ENCODE measurements at places on chromosomes 1 and 21.

GRCh38 chr1:209183195-209183594, 400.3 kb upstream of the CAMK1G start:
- DNase-seq, result no peak

DNA sequence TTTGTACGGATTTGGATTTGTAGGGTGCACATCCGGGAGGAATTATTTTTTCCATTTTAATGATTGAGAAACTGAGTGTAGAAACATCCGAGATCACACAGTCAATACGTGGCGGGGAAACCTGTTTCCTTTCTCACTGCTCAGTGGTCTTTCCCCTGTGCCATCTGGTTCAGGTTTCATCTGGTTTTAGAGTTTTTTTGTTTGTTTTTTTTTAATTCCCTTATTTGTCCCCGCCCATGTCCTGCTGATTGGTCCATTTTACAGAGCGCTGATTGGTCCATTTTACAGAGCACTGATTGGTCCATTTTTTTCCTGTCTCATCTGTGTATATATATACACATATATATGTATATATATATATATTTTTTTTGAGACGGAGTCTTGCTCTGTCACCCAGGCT, 6.0 kb downstream of the TRPM2 start:
- DNase-seq, result no peak

GRCh38 chr1:183323849-183324683, 94.1 kb downstream of the NMNAT2 start:
- no peak for DNase-seq

DNA sequence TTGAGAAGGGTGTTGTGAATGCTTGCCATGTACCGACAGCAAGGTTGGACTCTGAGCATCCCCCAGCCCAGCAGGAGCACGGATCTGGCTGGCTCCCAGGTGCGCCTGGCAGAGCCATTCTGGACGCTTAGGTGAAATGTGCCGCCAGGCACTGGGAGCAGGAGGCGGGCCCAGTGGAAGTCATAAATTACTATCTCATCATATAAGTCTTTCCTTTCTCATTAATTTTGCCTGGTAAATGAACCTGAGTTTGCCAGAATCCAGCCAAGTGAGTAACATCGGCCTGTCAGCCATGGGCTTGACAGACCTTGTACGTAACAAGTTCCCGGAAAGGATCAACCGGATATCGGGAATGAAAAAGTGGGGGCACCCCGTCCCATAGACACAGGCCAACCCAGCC, 179.5 kb upstream of the ARHGEF16 start:
- DNase-seq, result no peak

DNA sequence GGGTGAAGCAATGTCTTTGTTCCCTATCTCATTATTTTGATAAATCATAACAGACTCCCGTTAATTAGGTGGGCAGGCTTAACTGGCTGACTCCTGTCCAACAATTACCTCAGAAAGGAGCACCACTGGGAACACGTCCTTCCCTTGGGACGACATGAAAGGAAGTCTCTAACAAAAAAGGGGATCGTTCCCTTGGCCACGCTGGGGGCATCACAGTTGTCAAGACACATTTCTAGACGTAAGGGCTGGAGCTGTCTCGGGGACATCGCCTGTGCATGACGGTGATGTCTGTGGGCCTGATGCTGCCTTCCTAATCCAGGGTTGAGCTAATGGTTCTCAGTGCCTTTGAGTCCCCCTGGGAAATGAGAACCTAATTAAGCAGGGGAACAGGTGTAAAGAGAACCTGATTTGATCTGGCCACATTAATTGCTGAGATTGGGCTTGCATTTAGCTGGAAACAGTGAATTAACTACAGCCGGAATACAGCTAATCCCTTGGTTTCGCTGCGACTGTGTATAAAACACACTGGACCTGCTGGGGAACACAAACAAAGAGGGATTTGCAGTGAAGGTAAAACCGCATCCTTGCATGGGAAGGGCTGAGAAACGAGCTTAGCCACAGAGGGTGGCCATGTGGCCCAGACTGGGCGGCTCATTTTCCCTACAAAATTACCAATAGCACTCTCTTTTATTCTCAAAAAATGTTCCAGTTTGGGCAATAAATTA, 111.8 kb downstream of the MRPS6 start:
- DNase-seq, result no peak

DNA sequence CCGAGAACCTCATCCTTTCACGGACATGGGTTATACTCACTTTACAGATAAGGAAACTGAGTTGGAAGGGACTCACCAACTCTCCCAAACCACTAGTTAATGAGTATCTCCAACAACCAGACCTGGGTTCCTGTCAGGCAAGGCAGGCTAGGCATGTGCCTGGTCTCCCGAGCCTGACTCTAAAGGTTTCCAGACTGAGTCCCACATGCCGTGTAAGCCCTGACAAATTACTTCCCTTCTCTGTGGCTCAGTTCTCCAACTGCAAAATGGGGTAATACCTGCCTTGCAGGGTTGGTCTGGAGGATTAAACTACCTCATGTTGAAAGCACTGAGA, 34.3 kb downstream of the SSBP3 start:
- no peak for DNase-seq

GRCh38 chr1:171480035-171480434, 5.3 kb upstream of the PRRC2C start:
- DNase-seq, result no peak

DNA sequence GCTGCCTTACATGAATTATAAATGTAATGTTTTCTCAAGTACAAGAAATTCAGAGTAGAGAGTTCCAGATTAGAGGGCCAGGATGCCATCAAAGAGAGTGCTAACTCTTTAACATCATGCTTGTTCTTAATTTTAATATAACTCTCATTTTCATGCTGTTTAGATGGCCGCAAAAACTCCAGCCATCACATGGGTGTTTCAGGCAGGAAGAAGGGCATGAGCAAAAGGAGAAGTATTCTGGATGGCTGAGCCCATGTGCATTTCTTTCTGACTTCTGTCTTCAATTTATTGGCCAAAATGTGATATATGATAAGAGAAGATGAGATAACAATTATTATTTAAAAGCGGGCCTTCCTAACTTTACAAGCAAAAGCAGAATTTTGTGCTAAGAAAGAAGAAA, 1328.6 kb downstream of the MRPL39 start:
- DNase-seq, result no peak
